ENCODE measurements at places on chromosomes 11 and 22.

DNA sequence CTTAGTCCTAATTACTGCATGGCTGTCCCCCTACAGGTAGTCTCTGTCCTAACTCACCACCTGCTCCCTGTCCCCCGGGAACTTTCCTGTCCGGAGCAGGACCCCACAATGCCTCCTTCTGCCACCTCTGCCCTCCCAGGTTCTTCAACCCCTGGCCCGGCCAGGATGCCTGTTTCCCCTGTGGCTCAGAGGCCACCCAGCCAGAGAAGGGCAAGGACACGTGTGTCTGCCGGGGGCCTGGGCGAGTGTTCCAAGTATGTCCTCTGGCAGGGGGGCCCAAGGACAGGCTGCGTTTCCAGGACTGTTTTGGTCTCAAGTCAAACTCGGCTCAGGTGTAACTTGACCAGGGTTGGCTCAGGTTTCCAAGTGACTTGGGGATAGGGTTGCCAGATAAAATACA, 63.8 kb downstream of the BTG4 start:
- no peak for DNase-seq

GRCh38 chr22:44448271-44448830, 49.7 kb downstream of the RTL6 start:
- DNase-seq, result peak; percentile 44

DNA sequence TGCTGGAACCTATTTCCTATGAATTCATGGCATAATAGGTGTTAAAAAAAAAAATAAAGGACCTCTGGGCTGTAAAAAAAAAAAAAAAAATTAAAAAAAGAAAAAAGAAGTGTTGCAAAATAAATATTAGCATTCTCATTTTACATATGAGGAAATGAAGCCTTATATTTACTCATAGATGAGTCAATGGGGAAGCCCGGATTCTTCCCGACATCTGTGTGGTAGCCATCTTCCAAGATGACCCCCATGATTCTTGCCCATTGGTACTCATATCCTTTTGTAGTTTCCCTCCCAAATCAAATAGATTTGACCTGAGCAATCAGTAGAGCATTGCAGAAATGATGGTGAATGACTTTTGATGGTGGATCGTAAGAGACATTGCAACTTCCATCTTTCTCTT, 3.0 kb upstream of the SWAP70 start:
- DNase-seq, result no peak

DNA sequence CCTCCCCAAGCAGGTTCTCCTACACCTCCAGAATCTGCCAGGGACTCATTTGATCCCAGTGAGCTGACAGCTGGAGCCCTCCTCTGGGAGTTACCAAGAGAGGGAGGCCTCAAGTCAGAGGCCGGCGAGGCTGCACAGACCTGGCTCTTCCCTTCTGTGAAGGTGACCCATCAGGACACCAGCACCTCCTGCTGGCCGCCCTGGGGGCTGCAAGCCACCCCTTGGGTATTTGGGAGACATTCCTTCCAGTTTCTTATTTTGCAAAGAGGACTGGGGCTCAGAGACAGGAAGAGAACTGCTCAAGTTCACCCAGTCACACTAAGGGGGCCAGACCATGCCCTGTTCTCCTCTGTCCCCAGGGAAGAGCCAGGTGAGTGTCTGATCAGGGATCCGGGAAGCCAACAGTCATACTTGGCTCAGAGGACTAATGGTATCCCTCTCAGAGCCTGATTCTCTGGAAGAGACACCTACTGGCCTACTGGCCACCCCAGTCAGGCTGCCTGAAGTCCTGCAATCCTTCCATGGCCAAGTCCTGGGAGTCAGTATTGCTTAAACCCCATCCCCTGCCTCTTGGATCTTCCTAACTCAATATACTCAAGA, 40.5 kb upstream of the RIC3 start:
- DNase-seq, result peak; percentile 55

- DNase-seq, result no peak
These were observed 4.7 kb downstream of the HEPHL1 start for GRCh38 chr11:94025690-94026394.

DNA sequence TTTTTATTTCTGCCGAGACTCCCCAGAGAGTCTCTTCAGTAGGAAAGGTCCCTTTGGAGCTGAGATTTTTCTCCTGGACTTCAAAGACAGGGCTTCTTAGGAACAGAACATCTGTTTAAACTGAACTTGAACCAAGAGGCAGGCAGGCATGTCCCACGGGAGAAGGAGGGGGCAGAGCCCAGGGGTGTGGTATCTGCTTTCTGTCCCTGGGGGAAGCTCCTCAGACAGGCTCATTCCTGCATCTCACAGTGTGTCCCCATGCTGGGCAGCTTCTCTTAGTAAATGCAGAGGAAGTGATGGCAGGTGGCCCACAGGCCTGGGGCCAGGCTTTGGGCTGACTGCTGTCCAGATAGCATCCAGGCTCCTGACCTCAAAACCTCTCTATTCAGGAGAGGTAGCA, 47.3 kb downstream of the TSPAN18 start:
- no peak for DNase-seq

DNA sequence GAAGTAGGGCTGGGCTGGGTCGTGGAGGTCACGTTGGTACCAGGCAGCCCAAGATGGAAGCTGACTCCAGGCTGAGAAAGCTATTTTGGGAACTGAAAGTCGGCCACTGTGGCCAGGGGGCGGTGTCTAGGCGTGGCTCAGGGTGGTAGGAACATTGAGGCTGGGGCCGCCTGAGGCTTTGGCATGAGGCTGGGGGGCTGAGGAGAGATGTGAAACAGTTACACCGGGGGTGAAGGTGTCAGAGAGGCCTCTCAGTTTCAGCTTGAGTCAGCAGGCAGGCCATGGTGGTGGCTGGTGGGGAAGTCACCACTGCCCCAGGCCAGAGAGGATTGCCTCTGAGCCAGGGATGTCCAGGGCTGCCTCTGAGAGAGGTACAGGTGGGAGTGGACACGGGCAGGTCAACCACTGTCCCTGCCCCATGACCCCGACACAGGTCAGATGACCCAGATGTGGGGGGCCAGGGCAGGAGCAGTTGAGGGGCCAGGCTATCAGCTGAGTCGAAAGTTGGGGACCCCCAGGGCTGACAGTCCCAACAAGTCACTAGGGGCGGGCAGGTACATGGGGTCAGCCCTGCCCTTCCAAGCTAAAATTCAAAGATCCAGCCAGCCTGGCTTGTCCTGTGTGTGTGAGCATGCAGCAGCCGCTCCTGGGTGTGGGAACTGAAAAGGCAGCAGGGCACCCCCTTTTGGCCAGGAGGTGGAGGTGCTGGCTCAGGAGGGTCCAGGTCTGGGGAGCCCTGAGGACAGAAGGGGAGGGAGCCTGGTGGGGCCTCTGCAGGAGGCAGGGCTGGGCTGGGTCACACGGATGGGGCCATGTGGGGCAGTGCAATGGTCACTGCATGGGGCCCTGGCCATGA, 7.2 kb downstream of the KCNK7 start:
- peak; percentile 72 for DNase-seq

Measured in body of pancreas (tissue), 4 donors.